ENCODE measurements at places on chromosomes 7 and 10.

DNA sequence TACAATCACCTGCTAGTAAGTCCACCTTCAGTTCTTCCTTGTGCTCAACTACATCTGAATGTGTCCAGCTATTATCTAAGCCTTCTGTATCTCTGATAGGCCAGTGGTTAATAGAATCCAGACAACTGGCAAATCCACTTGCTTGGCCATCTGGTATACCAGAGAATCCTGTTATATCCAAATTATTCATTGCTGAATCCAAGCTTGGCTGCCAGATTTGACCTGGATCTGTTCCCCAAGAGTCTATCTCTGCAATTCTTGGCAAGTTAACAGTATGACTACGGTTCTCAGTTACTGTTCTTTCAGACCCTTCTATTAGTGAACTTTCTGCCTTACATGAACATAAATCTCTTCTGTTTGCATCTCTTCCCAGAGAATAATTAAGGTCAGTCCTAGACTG lies 154.6 kb upstream of the TARP start:
- DNase-seq, result no peak

- DNase-seq, result no peak
These were observed 71.5 kb upstream of the PPP2R2D start for GRCh38 chr10:131829156-131829930.

- no peak for DNase-seq
These were observed 51.9 kb upstream of the ABLIM1 start for GRCh38 chr10:114709984-114710383.

GRCh38 chr10:1591045-1591444 lies 146.3 kb downstream of the ADARB2 start:
- DNase-seq, result no peak

- DNase-seq, result no peak
These were observed 112.8 kb downstream of the PRLHR start for GRCh38 chr10:118482393-118483331.

Data from transverse colon (tissue), 4 donors.